ENCODE measurements at places on chromosomes 13 and 19.

GRCh38 chr19:814152-815078 lies 7.3 kb downstream of the PLPPR3 start:
- DNase-seq: no peak

DNA sequence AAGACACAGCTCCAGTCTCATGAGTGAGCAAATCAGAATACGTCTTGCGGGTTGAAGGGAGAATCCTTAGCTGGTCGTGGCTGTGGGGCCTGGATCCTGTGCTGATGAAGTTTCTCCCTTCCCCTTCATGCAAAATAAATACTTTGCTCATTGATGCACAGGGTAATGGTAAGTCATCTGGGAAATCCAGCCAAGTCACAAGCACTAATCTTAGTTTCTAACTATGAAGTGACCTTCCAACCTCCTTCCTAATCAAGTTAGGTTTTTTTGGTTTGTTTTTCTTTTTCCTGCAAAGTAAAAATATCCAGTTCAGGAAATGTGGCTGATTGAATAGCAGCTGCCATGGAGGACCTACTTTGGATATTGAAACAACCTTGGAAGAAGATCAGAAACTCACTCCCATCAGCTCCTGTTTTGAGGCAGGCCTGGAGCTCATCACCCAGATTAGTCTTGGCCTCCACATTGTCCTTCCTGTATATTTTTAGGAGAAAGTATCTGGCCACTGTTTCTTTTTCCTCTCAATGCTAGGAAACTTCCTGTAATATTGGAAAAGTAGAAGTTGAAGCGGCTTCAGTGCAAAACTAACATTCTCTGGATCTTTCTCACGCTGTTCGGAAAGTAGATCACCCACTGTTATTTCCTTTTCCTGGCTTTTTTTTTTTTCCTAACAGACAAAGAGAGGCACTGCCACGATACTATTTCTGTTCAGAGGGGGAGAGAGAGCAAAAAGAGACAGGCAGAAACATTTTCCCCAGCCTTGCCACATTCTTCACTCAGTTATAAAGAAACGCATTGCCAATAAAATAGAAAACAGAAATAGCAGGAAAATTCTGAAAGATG lies 12.3 kb upstream of the ARL11 start:
- DNase-seq: no peak

- DNase-seq: no peak
These were observed 9.2 kb upstream of the GRWD1 start for GRCh38 chr19:48436586-48436985.

GRCh38 chr13:102903659-102904407 lies 58.0 kb downstream of the ERCC5 start:
- DNase-seq: peak; percentile 44

- DNase-seq: peak; percentile 7
These were observed 34.5 kb upstream of the SMAD9 start for GRCh38 chr13:36954542-36954941.

DNA sequence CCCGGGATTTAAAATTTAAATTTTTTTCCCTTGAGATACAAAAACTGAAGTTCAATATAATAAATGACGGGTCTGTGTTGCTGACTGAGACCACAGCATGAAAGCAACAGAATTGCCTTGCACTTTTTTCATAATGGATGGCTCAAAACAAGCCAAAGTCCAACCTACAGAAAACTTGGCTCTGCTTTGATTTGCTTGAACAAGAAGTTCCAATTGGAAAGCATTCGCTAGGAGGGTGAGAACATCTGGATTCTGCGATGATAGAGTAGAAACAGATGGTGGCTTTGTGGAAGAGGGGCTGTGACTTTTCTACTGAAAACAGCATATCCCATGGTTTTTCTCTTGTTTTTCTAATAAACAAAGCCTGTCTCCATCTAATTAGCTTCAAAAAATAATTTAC lies 46.4 kb downstream of the THSD1 start:
- DNase-seq: no peak

GRCh38 chr19:4647676-4648644 lies 8.6 kb downstream of the TNFAIP8L1 start:
- peak; percentile 93 for DNase-seq

GRCh38 chr13:44218501-44219240 lies 155.0 kb upstream of the SERP2 start:
- peak; percentile 70 for DNase-seq

DNA sequence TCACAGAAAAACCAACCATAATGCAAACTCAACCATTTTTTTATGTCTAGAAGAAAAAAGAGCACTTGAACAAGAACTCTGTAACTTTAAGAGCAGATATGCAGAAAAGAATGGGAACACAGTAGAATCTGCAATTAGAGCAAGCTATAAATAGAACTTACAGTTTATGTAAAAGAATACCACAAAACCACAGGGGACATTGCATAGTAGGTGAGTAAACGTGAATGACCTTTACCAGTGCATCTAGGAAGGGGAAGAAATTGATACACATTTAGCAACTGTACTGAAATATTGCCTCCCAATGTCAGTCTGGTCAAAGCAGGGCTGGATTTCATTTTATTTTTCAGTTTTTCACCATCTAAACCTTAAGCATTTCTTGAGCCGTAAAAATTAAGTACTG lies 242.2 kb upstream of the EDNRB start:
- peak; percentile 66 for DNase-seq

- DNase-seq: no peak
These were observed 679 bp upstream of the ABHD8 start for GRCh38 chr19:17303940-17304267.

DNA sequence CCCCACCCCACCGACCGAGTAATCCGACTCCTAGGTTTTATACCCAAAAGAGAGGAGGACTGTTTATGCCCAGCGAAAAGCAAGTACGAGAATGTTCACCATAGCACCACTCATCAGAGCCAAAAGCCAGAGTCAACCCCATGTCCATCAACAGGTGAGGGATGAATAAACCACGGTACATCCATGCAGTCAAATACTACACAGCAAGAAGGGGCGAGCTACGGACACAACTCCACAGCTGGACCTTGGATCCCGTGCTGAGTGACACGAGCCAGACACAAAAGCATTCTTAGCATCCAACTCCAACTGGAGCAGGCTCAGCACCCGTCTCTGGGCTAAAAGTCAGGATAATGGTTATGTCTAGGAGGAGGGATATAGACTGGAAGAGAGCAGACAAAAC lies 12.2 kb upstream of the RABAC1 start:
- no peak for DNase-seq

GRCh38 chr19:34120141-34120540 lies 52.2 kb upstream of the LSM14A start:
- no peak for DNase-seq

DNA sequence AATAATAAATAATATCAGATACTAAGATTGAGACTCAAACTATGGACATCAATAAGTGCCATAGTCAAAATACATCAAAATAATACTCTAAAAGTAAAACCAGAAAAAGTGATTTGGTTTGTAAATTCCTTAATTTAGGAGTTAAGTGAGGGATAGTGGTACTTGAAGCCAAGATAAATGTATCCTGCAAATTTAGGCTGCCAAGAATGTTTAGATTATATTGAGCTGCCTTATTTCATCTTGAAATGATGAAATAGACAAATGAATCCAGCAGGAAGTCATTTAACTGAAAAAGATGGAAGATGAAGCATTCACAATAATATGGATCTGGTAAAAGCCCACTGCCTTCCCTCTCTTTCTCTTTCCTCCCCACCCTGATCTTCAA lies 112.3 kb downstream of the LRCH1 start:
- no peak for DNase-seq

DNA sequence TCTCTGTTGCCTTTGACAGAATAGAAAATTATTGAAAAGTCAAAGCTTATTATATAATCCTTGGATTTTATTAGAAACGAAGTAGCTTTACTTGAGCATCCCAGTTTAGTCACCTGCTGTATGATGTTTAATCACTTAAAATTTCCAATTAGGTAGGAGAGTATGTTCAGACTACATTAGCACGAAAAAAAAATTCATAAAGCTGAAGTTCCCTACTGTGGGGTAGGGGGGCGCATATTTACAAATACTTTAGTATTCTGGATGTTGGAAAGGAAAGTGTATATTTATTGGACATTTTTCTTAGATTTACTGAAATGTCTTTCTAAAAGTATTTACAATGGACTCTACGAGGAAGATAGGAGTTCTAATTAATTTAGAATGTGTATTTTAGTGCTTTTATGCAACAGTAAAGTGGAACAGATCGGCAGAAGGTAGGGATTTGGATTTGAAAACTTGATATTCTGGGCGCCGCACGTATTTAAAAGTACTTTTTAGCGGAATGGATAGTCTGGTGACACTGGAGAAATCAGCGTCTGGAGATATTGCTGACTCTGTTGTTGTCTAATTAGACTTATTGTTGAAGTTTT lies 1.9 kb downstream of the CDK8 start:
- peak; percentile 46 for DNase-seq

DNA sequence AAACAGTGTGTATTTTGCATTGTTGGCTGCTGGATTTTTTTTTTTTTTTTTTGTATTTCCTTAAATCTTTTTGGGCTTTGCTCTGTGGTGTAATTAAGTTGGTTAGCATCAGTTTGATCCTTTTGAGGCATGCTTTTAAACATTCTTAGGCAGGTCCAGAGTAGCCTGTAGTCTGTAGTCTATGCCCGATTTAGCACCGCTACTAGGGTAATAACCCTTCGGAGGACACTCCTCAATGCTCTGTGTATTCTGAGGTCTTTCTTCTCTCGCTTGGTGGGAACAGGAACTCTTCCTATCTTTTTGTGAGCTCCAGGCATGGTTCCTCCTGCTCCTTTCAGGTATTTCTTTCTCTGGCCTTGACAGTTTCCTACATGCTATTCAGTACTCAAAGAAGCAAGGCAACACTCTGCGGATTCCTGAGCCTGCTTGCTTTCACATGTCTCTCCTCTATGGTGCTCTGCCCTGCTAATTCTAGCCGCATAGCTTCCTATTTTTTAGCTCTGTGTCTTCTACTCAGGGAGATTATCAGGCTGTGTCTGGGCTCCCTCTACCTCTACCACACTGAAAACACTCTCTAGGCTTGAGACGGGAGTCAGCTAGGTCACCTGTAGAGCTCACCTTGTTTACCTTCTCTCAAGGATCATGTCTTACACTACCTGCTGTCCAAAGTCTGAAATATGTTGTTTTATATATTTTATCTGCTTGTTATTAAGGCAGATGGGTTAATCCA lies 195.1 kb downstream of the NDFIP2 start:
- DNase-seq: no peak

- DNase-seq: no peak
These were observed 7.4 kb upstream of the IL4I1 start for GRCh38 chr19:49904136-49904535.

DNA sequence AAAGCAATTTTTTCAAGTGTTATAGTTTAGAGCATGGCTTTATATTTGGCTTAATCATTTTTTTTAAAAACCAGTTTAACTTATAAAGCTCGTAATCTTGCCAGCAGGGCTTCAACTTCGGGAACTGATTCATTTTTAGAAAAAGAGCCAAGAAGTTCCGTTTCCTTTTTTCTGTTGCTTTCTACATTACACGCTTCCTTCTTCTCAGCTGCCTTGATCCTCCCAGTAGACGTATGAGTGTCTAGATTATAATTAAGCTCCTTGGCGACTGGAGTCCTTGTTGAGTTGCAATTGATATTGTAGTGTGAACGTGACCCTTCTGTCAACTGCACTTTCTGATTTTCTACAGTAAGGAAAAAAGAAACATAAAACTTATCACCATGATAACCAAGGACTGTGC lies 497.2 kb downstream of the DIAPH3 start:
- DNase-seq: peak; percentile 70

DNA sequence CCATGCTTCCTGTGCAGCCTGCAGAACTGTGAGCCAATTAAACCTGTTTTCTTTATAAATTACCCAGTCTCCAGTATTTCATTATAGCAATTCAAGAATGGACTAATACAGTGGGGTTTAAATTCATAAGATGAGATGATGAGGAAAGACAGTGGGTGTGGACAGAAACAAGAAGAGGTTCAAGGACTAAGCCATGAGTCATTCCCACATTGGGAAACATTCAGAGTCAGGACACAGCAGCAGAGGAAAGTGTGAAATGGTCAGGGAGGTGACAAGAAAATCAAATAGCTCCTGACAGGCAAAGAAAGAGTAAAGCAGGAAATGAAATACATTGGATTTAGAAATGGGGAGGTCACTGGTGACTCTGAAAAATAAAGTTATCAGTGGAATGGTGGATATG lies 9.1 kb downstream of the ZNF841 start:
- DNase-seq: peak; percentile 79

- DNase-seq: no peak
These were observed 21.2 kb upstream of the SCEL start for GRCh38 chr13:77514336-77514726.

GRCh38 chr13:36975172-36975571 lies 24.0 kb downstream of the ALG5 start:
- DNase-seq: no peak

- DNase-seq: peak; percentile 82
These were observed 12.3 kb downstream of the CLDN10 start for GRCh38 chr13:95564733-95565291.

DNA sequence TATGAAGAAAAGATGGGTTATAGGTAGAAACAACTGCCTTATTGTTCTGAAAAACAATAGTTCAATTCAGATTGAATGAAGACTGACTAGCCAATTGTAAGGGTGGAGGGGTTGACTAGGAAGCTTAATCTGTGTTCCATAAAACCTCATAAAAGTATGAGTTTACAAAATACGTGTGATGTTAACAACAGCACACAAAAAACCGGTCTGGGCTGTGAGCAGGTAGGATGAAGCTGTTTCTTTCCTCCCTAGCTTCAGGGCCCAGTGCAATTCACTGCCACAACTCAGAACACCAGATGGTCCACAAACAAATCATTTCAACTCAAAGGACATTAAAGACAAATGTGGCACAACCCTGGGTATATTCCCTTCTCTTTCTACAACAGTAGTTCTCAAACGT lies 3.2 kb downstream of the OXGR1 start:
- DNase-seq: no peak

- no peak for DNase-seq
These were observed 86.4 kb downstream of the CRYL1 start for GRCh38 chr13:20439261-20439660.

DNA sequence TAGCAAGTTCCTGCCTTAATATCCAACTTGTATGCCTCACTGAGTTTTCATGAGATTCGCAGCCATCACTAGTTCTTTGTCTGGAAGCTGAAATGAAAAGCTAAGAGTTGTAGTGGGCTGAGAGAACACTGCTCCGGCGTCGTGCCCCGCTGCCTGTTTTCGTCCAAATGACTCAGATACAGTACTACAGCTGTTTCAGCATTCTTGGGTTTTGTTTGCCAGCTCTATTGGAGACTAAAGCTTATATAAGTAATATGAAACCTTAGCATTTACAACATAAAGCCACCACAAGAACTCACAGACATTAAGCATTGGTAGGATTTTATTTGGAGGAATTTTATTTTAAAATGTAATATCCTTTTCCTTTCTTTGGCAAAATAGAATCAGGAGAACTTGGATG lies 299.7 kb downstream of the DLEU7 start:
- peak; percentile 75 for DNase-seq

DNA sequence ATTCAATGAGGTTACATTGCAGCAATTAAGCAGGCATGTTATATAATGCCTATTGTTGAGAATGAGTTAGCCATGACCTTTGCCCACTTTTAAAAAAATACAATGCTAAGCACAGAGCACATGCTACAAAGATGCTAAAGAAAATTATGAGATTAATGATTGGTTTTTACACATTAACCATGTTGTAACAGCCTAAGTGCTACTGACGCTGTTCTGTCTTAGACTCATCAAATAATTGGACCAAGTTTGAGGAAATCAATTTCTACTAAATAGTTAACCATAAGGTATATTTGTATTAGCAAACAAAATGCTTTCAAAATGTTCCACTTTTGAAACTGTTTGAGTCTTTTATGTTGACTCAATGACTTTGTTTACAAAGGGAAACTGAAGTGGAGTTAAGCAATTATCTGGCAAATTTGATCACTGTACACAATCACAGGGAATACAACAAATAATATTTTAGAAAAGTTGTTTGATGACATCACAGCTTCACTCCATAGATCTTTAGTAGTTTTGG lies 14.3 kb downstream of the MIR17HG start:
- no peak for DNase-seq

Measured in cardiac fibroblast (primary cell).